ENCODE measurements at places on chromosomes 5 and 9.

GRCh38 chr9:15612962-15613361 lies 60.1 kb downstream of the CCDC171 start:
- DNase-seq, result no peak

GRCh38 chr9:136921718-136922117 lies 22.8 kb downstream of the FBXW5 start:
- no peak for DNase-seq

DNA sequence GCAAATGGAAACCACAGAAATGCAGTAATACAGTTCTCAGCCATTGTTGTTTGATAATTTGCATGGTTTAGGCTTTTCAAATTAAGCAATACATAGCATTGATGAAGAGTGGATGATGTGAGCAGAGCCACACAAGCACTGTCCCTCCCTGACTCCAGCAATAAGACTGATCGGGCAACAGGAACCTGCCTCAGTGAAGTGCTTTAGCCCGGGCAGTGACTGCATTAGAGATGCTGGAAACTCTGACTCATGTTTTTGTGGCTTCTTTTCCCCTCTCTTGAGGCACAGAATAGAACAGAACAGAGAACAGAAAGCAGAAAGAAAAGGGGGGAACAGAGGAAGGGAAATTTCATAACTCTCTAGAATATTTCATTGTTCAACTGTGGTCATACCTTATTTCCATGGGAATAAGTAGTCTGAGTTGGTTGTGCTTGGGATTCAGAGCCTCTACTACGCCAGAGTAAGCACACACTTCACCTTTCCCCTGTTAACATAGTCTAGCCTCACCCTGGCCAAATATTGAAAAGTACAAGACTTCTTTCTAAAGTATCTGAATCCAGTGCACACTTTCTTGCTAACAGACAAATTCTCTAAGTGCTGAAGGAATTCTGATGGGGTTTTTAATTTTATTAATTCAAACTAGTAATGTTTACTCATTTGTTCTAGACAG lies 164.8 kb upstream of the VCAN start:
- DNase-seq, result no peak

GRCh38 chr5:122434205-122434970 lies 122.4 kb downstream of the SNCAIP start:
- no peak for DNase-seq

GRCh38 chr5:103621548-103621930 lies 59.0 kb upstream of the NUDT12 start:
- DNase-seq, result no peak

DNA sequence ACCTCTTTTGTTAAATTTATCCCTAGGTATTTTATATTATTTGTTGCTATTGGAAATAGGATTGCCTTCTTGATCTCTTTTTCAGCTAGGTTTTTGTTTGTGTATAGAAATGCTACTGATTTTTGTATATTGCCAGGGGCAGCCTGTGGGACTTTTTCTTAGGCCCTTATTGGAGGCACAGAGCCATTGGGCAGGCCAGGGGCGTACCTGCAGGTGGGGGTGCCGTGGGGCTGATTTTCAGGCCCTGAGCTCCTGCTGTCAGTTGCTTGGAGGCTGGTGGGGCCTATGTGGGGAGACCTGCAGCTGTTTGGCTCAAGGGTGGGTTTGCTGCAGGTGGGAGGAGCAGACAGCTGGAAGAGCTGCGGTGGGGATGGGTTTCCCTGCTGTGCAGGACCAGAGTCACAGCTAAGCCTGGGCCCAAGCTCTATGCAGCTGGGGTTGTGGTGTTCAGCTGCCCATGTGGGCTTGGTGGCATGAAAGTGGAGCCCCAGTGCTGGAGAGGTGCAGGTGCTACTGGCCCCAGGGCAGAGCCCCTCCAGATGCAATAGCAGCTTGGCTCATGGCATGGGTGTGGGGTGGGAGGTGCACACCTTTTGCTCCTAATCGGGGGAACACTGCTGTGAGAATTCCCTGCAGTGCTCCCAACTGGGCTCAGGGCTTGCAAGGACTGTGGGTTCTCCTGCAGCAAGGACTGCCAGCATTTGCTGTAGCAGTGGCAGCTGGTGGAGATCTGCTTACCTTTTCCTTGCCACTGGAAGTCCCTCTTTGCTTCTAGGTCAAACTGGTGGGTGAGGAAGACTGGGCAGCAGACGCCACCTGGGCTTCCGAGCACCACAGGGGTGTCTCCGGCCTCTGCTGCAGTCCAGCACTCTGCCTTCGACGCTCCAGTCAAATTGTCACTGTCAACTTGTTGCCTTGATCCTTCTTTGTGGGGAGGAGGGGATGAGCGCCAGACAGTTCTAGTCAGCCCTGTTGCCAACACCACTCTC lies 7.6 kb upstream of the CLPTM1L start:
- no peak for DNase-seq

DNA sequence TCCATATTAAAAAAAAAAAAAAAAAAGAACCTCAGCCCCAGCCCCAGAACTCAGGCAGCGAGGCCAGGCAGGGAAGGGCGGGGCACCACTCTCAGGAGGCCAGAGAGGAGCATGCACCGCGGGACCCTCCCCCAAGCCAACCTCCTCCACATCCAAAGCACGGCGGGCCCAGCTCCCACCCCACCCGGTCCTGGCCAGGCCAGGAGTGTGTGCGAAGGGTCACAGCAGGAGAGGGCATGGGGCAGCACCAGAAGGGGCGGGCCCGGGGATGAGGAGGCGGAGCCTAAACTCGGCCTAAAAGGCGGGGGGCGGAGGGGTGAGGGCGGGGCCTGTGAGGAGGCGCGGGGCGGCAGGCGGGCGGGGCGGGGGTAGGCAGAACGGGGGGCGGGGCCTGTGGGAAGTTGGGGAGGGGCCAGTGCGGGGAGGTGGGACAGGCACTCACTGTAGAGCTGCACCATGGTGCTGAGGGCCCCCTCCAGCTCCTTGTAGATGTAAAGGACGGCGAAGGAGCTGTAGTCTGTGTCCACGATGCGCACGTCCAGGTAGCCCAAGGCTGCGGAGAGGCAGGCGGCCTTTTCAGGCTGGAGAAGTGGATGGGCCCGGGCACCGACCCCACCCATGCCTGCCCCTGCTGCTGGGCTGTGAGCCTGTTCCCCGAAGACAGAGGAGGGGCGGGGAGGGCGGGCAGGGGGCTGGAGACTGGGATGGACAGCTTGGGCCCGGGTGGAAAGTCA lies 1.2 kb downstream of the LCN15 start:
- no peak for DNase-seq

DNA sequence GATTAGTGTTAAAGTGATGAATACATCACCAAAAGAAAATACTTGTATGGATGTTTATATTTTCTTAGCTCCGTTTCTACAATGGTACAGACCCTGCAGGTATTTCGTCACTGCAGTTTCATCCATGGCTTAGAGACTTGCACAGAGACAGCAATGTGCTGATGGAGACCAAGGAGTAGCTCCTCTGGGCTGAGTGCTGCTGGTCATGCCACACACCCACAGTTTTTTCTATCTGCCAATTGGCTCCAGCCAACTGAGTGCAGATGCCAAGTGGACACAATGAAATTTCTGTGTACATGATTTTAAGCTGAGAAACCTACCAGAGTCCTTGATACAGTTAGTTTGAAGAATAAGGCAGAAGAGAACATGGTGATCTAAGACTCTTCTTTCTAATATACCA lies 145.9 kb upstream of the ADCY2 start:
- no peak for DNase-seq

- no peak for DNase-seq
Observed at GRCh38 chr9:35844628-35845270, 15.7 kb downstream of the TMEM8B start.

DNA sequence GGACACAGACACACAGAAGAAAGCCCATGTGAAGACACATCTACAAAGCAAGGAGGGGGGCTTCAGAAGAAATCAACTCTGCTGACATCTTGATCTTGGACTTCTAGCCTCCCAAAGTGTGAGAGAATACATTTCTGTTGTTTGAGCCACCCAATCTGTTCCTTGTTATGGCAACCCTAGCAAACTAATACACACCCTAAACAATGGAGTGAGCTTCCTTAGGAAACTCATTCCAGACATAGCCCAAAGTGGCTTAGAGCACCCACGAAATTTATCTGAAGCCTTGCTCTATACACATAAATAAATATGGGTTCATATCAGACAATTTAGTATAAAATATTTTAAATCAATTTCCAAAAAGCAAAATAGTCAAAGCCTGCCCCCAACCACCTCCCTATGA lies 7.6 kb upstream of the TBC1D2 start:
- no peak for DNase-seq

DNA sequence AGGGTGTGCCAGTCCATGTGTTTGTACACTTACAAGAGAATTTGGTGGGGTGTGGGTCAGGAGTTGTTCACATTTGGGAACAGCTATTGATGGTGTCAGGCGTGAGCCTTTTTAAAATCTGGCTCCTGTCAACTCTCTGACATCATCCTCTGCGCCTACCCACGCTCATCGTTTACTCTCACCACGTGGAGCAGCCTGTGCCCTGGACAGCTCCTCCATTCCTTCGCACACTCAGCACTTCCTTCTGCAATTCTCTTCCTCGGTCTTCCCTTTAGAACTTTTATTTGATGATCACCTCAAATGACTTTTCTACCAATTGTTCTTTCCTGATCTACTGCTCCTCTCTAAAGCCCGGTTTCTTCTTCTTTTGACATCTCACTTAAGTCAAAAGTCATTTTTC lies 42.1 kb upstream of the GNAQ start:
- no peak for DNase-seq

- DNase-seq, result no peak
Observed at GRCh38 chr5:170262061-170263045, 29.6 kb downstream of the C5orf58 start.

GRCh38 chr5:35229076-35230037 lies 930 bp downstream of the PRLR start:
- DNase-seq, result no peak

DNA sequence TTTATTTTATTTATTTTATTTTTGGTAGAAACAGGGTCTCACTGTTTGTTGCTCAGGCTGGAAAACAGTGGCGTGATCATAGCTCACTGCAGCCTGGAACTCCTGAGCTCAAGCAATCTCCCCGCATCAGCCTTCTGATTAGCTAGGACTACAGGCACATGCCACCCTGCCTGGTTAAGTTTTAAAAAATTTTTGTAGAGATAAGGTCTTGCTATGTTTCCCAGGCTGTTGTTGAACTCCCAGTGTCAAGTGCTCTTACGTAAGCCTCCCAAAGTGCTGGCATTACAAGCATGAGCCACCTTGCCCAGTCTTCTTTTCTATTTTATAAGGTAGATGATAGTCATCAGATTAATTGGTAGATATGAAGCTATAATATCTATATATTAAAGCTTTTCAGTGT lies 382.7 kb downstream of the CDH12 start:
- DNase-seq, result no peak

GRCh38 chr5:32711362-32711680 lies 200 bp downstream of the NPR3 start:
- no peak for DNase-seq

DNA sequence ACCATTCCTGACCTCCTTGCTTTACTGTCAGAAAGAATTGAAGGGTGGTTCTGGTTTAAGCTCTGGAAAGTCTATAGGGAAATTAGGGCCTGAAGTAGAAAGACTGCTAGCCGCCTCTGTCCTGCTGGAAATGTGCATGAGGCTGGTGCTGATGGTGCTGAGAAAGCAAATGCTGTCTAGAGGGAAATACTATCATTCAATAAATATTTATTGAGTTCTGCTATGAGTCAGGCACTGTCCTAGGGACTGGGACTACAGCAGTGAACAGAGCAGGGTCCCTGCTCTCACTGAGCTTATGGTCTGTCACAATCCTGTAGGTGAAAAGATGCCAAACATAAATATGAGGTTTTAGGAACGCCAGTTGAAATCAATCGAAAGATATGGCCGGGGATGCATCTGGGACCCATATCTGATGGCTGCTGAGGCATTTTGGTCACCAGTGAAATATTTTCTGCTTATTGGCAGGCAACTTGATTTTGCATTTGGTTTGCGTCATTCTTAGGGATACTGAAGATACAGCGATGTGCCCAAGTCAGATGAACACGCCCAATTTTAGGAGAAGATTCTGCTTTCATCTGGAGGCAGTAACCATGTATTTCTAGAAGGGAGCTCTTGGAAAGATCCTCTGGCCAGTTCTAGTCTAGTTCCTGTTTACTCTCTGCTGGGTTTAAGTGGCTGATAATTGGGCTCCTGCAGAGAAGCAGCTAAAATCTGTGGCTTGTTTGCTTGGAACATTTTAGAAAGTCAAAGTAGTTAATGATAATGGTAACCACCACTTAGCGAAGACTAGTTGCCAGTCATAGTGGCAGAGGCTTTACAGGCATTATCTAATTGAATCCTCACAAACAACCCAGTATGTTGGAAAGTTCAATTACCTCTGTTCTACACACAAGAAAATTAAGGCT lies 73.3 kb downstream of the INSYN2B start:
- DNase-seq, result no peak

DNA sequence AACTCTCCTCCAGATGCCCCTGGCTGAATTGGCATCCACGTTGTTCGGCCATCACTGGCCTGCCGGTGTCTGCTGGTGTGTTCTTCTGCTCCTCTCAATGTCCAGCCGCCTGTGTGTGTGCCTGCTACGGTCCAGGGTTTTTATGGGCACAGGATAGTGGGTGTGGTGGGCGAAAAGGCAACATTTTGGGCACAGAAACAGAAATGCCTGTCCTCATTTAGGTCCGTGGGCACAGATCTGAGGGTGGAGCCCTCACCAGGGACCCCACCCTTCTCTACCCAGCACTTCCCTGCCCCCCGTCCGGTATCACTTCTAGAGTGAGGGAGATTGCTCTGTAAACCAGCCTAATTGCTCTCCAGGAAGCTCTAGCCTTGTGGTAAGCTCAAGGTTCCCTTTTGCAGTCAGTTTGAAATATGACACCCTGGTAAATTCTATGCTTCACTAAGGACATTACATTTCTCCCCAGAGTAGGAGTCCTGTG lies 410.1 kb downstream of the MAT2B start:
- DNase-seq, result no peak

- DNase-seq, result no peak
Observed at GRCh38 chr5:17346811-17347210, 129.4 kb downstream of the BASP1 start.

DNA sequence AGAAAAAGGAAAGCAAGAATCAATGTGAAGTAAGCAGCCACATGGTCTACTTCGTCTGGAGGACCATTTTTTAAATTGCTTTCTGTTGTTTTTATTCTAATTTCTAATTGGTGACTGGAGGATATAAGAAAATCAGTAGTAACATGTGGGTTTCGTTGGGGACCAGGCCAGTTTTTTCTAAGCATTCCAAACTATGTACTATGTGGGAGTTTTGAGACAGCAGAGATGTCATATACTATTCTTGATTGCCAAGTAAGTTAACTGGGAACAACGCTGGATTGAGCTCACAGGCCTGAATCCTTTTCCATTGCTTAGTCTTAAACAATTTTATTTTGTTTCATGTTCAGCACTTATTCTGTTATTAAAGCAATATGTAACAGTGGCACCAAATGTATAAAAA lies 225.7 kb downstream of the TMEM167A start:
- DNase-seq, result no peak

GRCh38 chr5:6085341-6085860 lies 292.9 kb downstream of the MED10 start:
- no peak for DNase-seq

Data from stimulated activated CD4-positive, alpha-beta T cell treated with anti-CD3 and anti-CD28 coated beads, TNF-alpha, amount 100 ng/mL, for 1 hour (primary cell).